Pulmonary artery endothelial cell (primary cell): ENCODE measurements at places on chromosomes 3 and 15. TPM values are rescaled to one million over a fixed set of nuclear protein-coding genes. Genes with fewer than 3 reads are reported as not detected.

The WNT5A gene
- 0.04 and 0.07 TPM in 2 replicates for total RNA-seq

The LINGO1 gene
- total RNA-seq = 0.04 TPM in 1 of 2 replicates, not detected in the other

The TBC1D2B gene
- 25.7 and 30.9 TPM in 2 replicates for total RNA-seq

The HESX1 gene
- total RNA-seq = 0.14 and 0.40 TPM in 2 replicates

The MST1R gene
- 0.99 and 1.0 TPM in 2 replicates for total RNA-seq

The USP19 gene
- 42.9 and 54.2 TPM in 2 replicates for total RNA-seq

The GP9 gene
- not detected in 2 replicates for total RNA-seq

The NEK10 gene
- total RNA-seq = 4.7 and 5.6 TPM in 2 replicates

The NR1I2 gene
- 0.11 TPM in 1 of 2 replicates, not detected in the other for total RNA-seq

The RNU5B-1 gene
- not detected in 2 replicates for total RNA-seq
